Femur (tissue), 1 donor: ENCODE measurements at places on chromosomes 5 and 9.

GRCh38 chr9:3477236-3477834 lies 48.5 kb downstream of the RFX3 start:
- no peak for DNase-seq

- DNase-seq = no peak
These were observed 4.4 kb upstream of the FER start for GRCh38 chr5:108743319-108743718.

GRCh38 chr5:74977471-74977870 lies 74.9 kb downstream of the GCNT4 start:
- peak; percentile 20 for DNase-seq

GRCh38 chr5:91384671-91385430 lies 1.7 kb upstream of the ARRDC3 start:
- DNase-seq = no peak

- no peak for DNase-seq
These were observed 8.4 kb downstream of the ZNF474 start for GRCh38 chr5:122137702-122138101.

GRCh38 chr5:102638912-102639652 lies 116.0 kb upstream of the PAM start:
- DNase-seq = no peak

- DNase-seq = no peak
These were observed 58.5 kb downstream of the CNTRL start for GRCh38 chr9:121133104-121133816.

GRCh38 chr9:109269081-109269480 lies 51.8 kb downstream of the EPB41L4B start:
- no peak for DNase-seq

GRCh38 chr5:156093024-156093423 lies 233.9 kb upstream of the SGCD start:
- no peak for DNase-seq

DNA sequence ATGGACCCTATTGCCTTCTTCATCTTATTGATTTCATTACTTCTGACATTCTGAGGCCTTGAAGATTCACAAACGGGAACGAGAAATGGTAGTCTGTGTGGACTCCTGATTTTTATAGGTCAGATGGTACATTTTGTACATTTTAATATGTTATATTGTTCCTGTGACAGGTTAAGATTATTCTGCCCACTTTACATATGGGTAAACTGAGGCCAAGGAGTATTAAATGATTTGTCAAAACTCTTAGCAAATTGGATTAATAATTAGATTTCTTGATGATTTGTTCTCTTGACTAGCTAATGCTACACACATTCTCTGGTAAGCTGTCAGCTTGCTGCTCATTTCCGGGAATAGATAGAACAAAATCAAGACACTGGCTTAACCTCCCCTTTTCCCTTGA lies 1.9 kb downstream of the FAM53C start:
- no peak for DNase-seq

- DNase-seq = no peak
These were observed 116.7 kb upstream of the ZNF366 start for GRCh38 chr5:72623936-72624335.

DNA sequence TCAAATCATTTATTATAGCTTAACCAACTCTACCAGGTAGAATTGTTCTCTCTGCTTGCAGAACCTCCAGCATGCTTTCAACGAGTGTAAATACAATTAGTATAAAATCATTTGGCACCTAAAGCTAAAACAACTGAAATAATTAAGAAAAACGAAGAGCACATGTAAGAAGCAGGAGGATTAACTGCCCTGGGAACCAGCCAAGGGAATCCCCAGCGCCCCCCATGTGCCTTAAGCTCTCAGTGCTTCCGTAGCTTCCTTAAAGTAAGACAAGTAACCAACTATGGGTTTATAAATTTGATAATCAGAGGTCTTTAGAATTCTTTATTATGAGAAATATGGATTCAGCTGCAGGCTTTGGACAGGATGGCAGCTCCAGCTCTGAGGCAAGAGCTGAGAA lies 402.4 kb downstream of the RAB3C start:
- DNase-seq = no peak

- DNase-seq = no peak
These were observed 49.3 kb downstream of the SHB start for GRCh38 chr9:38019731-38020130.

GRCh38 chr5:171845040-171845630 lies 59.5 kb downstream of the SMIM23 start:
- DNase-seq = no peak
